ENCODE measurements at places on chromosomes 16 and 17. TPM values are rescaled to one million over a fixed set of nuclear protein-coding genes. Genes with fewer than 3 reads are reported as not detected.

Gene HES7
- total RNA-seq = not detected

GRCh38 chr16:89422527-89422904 lies 67.8 kb downstream of the ANKRD11 start:
- no peaks in the 10 kb centered on the region for H3K36me3 ChIP-seq
- H3K4me3 ChIP-seq = no peak overlapping the region
- H3K27ac ChIP-seq = peak overlapping the region; percentile 39
- H3K4me1 ChIP-seq = peaks cover 80% of the 10 kb centered on the region

DNA sequence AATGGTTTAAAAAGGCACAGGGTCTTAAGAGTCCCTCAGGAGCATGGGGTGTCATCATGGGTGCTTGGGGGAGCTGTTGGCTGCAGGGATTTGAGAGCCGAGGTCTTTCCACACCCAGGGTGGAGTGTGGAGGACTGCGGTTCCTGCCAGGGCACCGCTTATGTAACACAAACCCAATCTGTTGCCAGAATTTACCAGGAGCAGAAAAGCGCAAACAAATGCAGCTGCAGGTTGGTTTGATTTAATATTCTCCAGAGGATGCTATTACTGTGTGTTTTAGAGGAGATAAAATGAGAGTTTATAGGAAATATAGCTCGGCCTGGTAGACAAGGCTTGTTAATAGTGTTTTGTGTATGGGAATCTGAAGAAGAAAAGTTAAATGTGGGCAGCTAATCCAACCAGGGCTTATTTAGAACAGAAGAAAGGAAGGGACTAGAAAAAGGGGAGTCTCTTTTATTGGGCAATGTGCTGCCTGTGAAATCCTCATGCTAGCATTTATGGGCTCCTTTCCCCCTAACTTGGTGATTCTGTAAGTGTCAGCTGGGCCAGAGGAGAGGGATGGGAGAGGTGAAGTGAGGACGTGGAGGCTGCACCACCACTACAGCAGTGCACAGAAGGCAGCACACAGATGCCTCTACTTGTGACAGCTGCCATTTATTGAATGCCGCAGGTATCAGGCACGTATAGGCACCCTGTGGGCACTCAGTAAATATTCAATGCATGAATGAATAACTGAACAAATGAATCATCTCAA lies 174.7 kb downstream of the KATNIP start:
- peak overlapping the region; percentile 21 for H3K27ac ChIP-seq
- no peak overlapping the region for H3K4me3 ChIP-seq
- peak; percentile 26 for DNase-seq
- no peaks in the 10 kb centered on the region for H3K27me3 ChIP-seq
- H3K36me3 ChIP-seq = peaks cover 28% of the 10 kb centered on the region

- peak overlapping the region; percentile 55 for H3K27ac ChIP-seq
- no peaks in the 10 kb centered on the region for H3K36me3 ChIP-seq
- peaks cover 59% of the 10 kb centered on the region for H3K4me1 ChIP-seq
- no peaks in the 10 kb centered on the region for H3K27me3 ChIP-seq
- DNase-seq = no peak
Measured at GRCh38 chr17:67639555-67639954, 78.2 kb upstream of the NOL11 start.

Gene C16orf96
- total RNA-seq = 0.08 TPM

Gene RPL23
- total RNA-seq = 760 TPM

DNA sequence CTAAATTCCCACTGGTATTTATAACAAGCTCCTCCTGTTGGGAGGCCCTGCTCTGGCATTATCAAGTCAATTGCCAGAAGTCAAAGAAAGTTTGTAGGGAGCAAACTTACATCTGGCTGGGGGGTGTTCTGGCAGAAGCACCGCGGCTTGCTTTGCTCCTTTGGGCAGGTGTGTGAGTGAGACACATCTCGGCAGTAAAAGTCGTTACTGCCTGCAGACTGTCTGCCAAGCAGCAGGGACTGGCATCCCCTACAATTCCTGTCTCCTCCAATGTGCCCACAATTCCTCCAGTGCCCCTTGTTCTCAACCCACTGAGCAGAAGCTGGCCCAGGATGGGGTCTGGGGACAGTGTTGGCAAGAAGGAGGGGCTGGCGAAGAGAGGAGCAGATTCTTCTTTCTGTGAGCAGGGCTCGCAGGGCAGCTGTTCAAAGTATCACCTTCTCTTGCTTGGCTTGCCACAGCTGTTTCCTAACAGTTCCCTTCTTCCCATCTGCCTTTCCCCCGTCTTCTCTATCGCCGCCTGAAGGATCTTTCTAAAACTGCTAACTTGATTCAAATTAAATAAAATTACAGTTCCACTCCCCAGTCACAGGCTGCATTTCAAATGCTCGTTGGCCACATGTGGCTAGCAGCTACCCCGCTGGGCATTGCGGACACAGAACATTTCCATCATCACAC lies 30.2 kb downstream of the SPACA3 start:
- H3K4me1 ChIP-seq = no peaks in the 10 kb centered on the region
- peaks cover 72% of the 10 kb centered on the region for H3K27me3 ChIP-seq
- H3K4me3 ChIP-seq = no peak overlapping the region
- H3K27ac ChIP-seq = no peak overlapping the region

DNA sequence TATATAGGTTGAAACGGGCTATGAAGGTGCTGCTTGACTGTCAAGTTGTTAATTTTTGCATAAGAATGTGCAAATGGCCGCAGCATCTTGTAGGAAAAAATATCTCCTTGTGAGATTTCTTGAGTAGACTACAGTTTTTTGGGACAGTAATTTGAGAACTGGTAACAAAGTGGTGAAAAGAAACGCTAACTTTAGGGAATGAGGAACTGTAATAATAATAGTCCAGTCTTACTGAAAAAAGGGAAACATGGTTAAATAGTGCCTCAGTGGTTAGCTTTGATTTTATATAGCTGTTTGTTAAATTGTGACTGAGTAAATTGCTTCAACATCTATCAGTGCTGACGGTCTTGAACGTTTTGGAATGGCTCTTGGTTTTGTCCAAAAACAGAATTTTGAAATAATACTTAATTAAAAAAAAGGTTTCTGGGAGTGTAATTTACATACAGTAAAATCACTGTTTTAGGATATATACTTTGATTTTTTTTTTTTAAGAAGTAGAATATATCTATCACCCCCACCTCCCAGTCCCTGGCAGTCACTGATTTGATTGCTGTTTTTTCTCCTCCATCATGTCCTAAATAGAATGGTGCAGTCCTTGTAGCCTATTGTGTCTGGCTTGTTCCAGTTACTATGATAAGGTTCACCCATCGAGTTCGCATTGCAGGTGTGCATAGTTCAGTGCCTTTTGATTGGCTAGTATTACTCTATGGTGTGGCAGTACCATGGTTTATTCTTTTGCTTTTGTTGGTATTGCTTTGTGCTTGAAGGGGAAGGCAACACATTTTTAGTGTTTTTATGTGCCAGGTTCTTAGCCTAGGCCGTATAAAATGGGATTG lies 2.8 kb downstream of the HAPSTR1 start:
- H3K4me1 ChIP-seq = peaks cover 90% of the 10 kb centered on the region
- DNase-seq = no peak
- H3K27me3 ChIP-seq = no peaks in the 10 kb centered on the region
- H3K4me3 ChIP-seq = peak overlapping the region; percentile 94
- H3K36me3 ChIP-seq = peaks cover 10% of the 10 kb centered on the region

Gene MAP2K6
- 2.0 TPM for total RNA-seq

DNA sequence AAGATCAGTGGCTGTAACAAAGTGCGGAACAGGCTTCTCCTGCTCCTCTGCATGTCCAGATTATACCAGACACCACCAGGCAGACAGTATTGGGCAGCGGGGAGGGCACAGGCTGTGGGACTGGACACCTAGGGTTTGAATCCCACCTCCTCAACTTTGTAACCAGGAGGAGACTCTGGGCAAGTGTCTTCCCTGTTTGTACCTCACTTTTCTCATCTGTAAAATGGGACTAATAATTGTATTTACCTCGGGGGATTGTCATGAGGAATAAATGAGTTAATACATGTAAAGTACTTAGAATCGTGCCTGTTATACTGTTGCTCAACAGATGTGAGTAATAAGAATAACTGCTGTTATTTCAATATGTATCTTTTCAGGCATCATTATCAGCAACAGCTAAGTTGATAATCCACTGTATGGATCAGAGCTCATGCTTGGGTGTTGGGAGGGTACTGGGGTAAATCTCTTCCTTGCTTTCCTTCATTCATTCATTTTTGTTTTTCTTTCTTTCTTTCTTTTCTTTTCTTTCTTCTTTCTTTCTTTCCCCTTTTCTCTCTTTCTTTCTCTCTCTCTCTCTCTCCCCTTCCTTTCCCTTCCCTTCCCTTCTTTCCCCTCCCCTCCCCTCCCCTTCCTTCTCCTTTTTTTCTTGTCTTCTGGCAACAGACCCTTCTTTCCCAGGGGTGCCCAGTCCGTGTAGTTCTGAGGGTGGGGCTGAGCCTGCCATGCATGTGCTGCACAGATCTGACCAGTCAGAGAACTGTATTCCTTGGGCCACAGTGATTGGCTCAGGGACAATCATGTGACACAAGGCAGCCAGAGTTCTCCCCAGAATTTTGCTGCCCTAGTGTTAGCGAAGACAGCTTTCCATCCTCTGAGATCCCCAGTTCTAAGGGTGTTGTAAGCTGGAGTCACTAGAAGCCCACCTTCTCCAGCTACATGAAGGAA lies 25.3 kb upstream of the BRD7 start:
- no peak overlapping the region for H3K27ac ChIP-seq
- H3K4me1 ChIP-seq = no peaks in the 10 kb centered on the region
- H3K4me3 ChIP-seq = no peak overlapping the region
- peaks cover 43% of the 10 kb centered on the region for H3K27me3 ChIP-seq
- H3K36me3 ChIP-seq = no peaks in the 10 kb centered on the region

DNA sequence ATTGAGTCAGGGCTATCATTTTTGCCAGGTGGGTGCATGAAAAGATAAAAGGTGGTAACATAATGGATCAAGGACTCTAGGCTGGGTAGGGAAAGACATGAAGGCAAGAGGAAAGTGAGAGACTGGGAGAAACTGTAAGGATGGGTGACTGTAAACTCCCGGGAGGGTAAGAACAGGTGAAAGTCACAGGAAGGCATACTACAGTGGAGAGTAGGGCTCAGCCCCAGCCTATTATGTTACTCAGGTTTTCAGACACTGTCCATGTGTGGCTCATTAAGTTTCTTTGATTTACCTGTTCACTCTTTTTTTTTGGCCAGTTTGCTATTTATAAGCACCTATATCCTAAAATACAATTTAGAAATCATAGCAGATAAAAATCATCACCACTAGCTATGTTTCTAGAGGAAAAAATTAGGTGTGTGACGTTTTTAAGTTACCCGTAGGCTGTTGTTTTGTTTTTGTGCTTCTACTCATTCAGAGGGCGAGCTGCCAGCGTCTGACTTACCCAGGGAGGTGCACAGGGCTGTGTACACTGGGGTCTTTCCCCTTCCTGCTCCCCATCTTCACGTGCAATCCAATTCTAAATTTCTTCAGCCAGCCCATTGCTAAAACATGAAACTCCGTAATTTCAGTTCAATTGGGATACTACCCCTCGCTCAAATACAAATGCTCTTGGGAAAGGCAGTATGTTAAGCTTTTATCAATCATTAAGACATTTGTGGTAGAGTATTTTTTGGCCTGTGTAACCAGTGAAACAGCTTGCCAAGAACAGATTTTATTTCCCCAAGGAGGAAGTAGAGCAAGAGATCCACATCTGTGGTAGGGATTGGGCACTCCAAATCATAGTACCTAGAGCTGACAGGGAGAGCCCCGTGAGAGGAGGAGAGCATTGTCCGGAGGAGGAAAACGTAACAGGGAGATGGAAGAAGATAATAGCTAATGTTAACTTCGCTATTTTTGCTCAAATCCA lies 21.7 kb upstream of the VWA3A start:
- H3K27ac ChIP-seq = peak overlapping the region; percentile 61
- H3K27me3 ChIP-seq = no peaks in the 10 kb centered on the region
- peaks cover 38% of the 10 kb centered on the region for H3K4me1 ChIP-seq
- H3K4me3 ChIP-seq = peak overlapping the region; percentile 31
- peak; percentile 28 for DNase-seq
- peaks cover 5% of the 10 kb centered on the region for H3K36me3 ChIP-seq

Gene NTN3
- 0.14 TPM for total RNA-seq

DNA sequence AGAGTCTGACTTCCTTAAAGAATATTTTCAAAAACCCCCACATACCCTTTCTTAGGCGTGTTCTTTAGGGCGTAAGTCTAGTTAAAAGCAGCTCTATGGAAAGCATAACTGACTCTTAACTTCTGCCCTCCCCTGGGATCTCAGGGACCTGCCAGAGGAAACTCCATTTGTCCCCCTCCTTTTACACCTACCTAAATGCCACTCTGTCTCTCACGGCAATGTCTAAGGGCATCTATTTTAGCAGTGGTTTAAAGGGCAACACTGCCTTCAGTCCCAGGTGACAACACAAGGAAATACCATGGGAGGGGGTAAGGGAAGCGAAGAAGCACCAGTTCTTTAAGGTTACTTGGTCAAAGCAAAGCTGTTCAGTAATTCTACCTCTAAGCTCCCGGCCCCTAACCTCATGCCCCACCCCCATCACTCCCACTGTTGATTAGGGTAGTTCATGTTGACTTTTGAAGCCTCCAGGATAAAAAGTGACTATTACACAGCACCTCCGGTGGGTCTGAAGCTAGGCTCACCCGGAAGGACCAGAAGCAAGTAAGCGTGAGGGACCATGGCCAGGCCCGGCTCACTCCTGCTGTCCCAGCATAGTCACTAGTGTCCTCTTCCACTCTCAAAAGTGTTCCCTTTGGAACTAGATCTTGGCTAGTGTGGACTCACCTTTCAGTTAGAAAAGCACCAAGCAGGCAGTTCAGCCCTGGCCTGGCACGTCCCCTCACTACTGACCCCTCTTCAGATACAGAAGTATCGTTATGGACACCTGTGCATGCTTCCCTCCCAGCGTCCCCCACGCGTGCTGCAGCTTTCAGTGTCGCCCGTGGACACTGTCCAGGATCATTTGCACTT lies 47.1 kb downstream of the CYTH1 start:
- H3K4me3 ChIP-seq = peak overlapping the region; percentile 69
- peak overlapping the region; percentile 91 for H3K27ac ChIP-seq
- no peak for DNase-seq

- peaks cover 71% of the 10 kb centered on the region for H3K36me3 ChIP-seq
- H3K27me3 ChIP-seq = no peaks in the 10 kb centered on the region
Measured at GRCh38 chr16:56483394-56483793, 32.0 kb downstream of the OGFOD1 start.

DNA sequence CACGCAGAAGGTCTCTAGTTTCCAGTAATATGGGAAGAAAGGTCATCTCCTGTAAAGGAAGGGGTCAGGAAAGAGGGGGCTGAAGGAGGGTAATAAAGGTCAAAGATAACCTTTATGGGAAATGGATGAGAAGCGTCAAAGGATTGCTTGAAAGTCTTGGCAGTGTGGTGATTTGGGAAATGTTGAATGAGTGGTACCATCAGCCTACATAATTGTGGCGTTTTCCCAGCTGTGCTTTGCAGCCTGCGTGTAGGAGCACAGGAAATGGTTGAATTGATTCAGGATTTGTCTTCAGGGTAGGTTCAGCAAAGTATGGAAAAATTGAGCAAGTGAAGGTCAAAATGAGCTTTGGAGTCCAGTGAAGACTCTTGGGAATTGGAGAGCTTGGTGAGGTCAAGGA lies 115.8 kb upstream of the NOL11 start:
- DNase-seq = no peak
- H3K36me3 ChIP-seq = no peaks in the 10 kb centered on the region
- H3K4me3 ChIP-seq = no peak overlapping the region
- peaks cover 48% of the 10 kb centered on the region for H3K4me1 ChIP-seq

- H3K36me3 ChIP-seq = no peaks in the 10 kb centered on the region
- H3K27ac ChIP-seq = no peak overlapping the region
- H3K4me1 ChIP-seq = no peaks in the 10 kb centered on the region
- no peak overlapping the region for H3K4me3 ChIP-seq
Measured at GRCh38 chr16:80525420-80525819, 15.4 kb upstream of the DYNLRB2 start.

GRCh38 chr17:14205992-14206461 lies 30.6 kb downstream of the CDRT15 start:
- peaks cover 30% of the 10 kb centered on the region for H3K36me3 ChIP-seq
- peaks cover 42% of the 10 kb centered on the region for H3K4me1 ChIP-seq
- no peak overlapping the region for H3K4me3 ChIP-seq
